Activated T-cell treated with anti-CD3 and anti-CD28 coated beads for 4 hours (primary cell): ENCODE measurements at places on chromosomes 4 and X.

GRCh38 chrX:31293409-31293808, 221.6 kb upstream of the FTHL17 start:
- DNase-seq, result no peak

GRCh38 chrX:116232833-116233232, 62.3 kb downstream of the AGTR2 start:
- DNase-seq, result no peak

GRCh38 chr4:105155426-105155825, 8.8 kb downstream of the TET2 start:
- DNase-seq, result no peak

GRCh38 chr4:89077761-89078160, 20.8 kb upstream of the FAM13A start:
- no peak for DNase-seq

DNA sequence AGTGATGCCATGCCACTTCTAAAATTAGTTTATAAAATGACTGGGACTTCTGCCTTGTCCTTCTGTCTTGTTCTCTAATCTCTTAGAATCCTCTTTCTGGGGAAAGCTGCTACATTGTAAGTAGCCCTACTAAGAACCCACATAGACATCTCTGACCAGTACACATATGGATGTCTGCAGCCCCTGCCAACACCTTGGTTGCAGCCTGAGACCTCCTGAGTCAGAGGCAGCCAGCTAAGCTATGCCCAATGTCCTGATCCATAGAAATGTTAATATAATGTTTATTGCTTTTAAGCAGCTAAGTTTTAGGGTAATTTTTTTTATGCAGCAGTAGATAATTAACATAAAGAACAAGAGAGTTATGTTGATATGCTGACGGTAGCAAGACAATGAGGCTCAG, 1029.5 kb upstream of the INTU start:
- no peak for DNase-seq

DNA sequence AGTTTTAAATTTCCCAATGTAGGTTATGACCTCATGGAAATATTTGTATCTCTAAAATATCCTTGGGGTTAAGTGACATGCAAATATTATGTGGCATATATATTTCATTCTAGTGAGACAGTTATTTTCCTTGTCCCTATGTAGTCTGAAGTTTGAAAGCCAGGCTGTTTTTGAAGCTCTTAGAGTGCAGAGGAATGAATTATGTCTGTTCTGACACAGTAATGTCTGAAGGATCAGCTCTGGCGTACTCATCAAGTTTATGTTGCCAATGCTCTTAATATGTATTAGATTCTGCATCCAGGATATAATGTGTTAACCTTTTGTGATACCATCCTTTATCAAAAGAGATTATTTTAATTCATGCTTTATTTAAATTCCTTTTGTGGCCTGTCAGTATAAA, 355.8 kb downstream of the PCDH7 start:
- DNase-seq, result no peak
